ENCODE measurements at places on chromosomes 11 and 22. TPM values are rescaled to one million over a fixed set of nuclear protein-coding genes. Genes with fewer than 3 reads are reported as not detected.

DNA sequence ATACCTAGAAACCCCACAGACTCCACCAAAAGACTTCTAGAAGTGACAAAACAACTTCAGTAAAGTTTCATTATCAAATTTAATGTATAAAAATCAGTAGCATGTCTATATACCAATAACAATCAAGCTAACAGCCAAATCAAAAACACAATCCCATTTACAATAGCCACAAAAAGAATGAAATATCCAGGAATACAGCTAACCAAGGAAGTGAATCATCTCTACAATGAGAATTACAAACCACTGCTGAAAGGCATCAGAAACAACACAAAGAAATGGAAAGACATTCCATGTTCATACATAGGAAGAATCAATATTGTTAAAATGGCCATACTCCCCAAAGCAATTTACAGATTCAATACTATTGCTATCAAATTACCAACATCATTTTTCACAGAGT is 46.0 kb downstream of the PRCP start:
- DNase-seq, result no peak

GRCh38 chr22:37690901-37691504 is 4.9 kb downstream of the NOL12 start:
- DNase-seq, result no peak

- DNase-seq, result no peak
Observed at GRCh38 chr11:123474994-123475393, 44.9 kb downstream of the GRAMD1B start.

DNA sequence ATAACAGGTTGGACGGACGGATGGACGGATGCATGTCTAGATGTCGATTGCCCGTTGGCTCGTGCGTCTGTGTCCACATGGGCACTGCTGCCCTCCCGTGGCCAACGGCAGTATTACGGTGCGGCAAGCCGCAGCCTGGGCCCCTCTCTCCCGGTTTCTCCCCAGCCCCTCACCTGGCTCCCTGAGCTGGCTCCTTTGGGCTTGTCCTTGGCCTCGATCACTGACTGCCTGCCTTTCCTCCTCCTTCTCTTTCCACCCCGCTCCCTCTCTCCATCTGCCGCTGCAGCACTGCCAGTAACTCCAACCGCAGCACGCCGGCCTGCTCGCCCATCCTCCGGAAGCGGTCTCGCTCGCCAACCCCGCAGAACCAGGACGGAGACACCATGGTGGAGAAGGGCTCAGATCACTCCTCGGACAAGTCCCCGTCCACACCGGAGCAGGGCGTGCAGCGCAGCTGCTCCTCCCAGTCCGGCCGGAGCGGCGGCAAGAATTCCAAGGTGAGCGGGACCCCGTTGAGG is 77.3 kb downstream of the SCN3B start:
- DNase-seq, result no peak

SYT7 gene
- 2.5 TPM for total RNA-seq

GRCh38 chr11:96567176-96567575 is 177.4 kb downstream of the JRKL start:
- DNase-seq, result no peak

GRCh38 chr11:67704524-67704923 is 30.1 kb upstream of the ALDH3B2 start:
- no peak for DNase-seq

DNA sequence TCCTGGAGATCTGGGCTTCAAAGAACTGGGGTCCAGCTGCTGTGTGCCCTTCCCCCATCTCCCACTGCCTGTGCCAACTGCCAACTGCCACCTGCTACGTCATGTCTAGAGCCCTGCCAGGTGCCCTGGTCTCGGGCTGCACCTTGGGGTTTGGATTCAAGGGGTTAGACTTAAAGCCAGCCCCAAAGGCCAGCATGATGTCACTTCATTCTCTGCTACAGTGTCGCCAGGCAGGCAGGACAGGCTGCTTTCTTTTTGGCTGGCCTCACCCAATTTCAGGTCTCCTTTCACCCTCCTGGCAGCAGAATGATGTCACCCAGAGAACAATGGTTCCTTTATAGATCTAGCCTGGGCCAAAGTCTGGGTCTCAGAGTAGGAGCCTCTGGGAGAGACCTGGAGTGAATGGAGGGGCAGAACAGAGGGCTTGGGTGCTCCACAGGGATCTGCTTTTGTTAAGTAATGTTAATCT is 79.5 kb upstream of the CRYBB3 start:
- DNase-seq, result no peak

RANBP1 gene
- 232 TPM for total RNA-seq

- DNase-seq, result no peak
Observed at GRCh38 chr11:58622344-58622743, at the start of gene CNTF. TSS of gene CNTF (plus strand) at chr11:58622665. CDS start at chr11:58622753, 88 bp downstream.

- no peak for DNase-seq
Observed at GRCh38 chr11:59957094-59957493, 6.7 kb upstream of the OOSP4A start.

- no peak for DNase-seq
Observed at GRCh38 chr11:121311373-121311772, 18.8 kb downstream of the SC5D start.

HSPB2 gene
- total RNA-seq, result not detected

GRCh38 chr11:73950869-73951710 is at the start of gene DNAJB13:
TSS of gene DNAJB13 (plus strand) at chr11:73951026. CDS start at chr11:73951070, 44 bp downstream.
- DNase-seq, result no peak
